DMS79 (cell line): ENCODE measurements at places on chromosomes 16 and 17.

GRCh38 chr16:66299349-66299748, 67.1 kb upstream of the CDH5 start:
- DNase-seq = no peak

DNA sequence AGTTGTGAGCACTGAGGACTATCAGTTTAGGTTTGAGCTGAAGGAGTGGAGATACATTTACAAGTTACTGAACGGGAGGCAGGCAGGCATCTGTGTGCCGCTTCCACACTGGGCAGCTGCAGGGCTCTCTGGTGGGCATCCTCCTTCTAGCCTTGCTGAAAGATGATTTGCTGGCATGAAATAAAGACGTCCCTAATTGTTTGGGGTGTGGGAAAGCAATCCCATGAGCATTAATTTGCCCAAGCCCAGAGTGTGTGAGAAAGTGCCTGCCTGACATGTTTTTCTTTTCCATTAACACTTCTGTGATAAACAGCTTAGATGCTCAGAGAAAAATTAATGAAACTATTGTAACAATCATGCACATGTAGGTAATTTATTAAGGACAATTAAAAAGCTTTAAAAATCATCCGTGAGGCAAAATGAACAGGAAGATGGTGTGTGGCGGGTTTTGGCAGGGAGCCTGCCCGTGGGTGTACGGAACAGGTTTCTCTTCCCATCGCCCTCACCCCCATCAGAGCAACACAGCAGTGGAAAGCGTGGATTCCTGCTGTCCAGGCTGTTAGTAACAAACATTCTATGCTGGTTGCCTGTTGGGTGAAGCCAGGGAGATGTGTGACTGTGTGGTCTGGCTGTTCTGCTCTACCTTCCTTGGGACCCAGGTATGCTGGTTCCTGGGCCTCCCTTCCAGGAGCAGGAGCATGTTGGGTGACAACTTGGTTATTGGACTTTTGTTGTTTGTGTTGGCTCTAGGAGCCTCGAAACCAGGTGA, 191.9 kb downstream of the MSI2 start:
- DNase-seq = no peak

DNA sequence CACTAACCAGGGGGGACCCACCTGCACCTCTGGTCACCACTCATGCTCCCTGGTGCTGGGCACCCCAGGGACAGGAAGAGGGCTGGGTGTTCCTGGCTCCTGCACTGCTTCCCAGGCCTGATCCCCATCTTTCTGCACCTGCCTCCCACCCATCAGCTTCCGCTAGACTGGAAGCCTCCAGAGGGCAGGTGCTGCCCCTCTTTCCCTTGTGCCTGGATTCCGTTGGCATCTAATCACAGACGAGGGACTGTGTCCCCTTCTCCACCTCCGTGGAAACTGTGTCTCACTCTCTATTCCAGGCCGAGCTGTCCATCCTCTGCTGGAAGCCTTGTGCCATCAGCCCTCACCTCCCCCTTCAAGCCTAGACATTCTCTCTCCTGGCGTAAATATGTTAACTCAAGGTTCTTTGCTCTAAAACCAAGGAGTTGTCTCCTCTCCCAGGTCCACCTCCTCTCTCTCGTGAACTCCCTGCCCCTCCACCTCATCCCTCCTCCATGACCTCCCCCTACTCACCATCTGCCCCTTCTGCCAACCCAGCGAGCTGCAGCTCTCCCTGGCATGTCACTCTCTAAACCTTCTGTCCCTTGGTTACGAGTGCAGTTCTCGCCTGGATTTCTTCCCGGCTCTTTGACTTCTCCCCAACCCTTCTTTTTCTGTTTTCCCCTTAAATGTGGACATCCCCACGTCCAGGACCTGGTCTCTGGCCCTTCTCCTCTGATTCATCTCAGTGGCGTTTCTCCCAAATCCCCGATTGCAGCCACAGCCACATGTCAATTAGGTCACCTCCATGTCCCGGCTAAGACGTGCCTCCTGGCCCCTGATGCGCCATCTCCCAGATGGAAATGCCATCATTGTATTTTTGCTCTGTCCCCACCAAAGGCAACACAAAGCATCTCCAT, 107.7 kb downstream of the SEC14L1 start:
- DNase-seq = no peak

GRCh38 chr16:2147981-2148671, at the start of gene RAB26:
RAB26 (plus strand) TSS chr16:2148625; CDS start chr16:2148784, 159 bp downstream.
- peak; percentile 73 for DNase-seq

DNA sequence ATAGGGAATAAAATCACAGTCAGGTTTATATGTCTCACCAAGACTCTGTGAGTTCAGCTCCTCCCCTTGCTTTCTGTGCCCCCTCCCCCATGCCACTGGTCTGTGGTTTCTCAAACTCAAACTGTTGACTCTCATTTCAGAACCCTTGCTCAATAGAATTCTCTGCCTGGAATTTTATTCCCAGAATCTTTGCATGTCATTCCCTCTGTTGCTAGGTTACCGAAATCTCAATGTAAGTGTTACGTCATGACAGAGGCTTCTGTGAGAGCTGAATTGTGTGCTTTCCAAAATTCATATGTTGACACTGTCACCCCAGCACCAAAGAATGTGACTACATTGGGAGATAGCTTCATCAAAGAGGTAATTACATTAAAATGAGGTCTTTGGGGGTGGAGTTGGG, 1938.8 kb downstream of the TP53TG3F start:
- DNase-seq = no peak

GRCh38 chr16:3256146-3256865, at the start of gene MEFV:
MEFV (minus strand) TSS chr16:3256633; CDS start chr16:3256587, 46 bp downstream.
- DNase-seq = no peak

DNA sequence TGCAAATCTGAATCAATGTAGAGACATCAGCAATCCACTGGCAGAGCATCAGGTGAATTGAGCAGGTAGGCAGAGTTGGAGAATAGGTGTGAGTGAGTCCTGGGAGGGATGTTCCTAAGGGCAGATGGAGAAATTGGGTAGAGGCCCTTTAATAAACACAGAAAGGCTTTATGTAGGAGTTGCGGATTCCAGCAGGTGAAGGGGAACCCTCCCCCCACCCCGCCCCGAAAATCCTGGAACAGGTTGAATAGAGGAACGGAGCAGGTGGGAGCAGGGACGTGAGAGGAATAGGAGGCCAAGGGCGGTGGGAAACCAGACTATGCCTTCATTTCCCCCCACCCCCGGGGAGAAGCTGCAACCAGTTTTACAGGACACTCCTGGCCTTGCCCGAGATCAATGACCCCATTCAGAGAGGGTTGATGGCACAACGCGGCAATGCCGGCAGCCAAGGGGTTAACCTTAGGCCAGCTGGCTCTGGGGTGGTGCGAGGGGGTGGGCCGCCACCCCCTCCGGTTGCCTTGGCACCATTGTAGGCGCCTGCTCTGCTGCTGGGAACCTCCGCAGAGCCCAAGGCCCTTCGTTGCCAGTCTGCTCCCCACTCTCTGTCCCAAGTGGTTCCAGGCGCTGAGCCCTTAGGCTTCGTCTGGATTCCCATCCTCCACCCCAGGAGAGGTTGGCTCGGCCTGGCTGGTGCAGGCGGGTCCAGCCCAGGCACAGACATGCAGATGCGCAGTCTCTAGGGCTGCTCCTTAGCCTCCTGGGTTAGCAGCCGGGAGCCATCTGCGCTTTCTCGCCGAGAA, 814 bp upstream of the RUNDC3A start:
- peak; percentile 78 for DNase-seq

DNA sequence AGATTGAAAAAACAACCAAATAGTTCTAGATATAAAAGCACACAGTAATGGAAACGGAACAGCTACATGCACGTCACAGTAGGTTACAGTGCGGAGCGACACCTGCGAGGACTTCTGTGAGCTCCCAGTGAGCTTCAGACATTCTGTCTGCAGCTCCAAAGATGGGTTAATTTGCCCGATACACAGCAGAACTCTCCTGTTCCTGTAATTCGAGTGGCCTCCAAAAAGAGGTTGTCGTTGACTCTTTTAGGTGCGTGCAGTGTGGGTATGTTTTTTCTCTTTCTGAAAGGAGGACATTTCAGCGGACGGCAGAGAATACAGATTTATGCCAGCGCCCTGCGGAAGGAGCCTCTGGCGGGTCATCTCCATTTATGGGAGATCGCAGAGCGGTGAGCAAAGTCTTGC, 2.9 kb downstream of the OR1F1 start:
- no peak for DNase-seq

- DNase-seq = no peak
Observed at GRCh38 chr16:52499060-52499440, 47.9 kb downstream of the TOX3 start.

DNA sequence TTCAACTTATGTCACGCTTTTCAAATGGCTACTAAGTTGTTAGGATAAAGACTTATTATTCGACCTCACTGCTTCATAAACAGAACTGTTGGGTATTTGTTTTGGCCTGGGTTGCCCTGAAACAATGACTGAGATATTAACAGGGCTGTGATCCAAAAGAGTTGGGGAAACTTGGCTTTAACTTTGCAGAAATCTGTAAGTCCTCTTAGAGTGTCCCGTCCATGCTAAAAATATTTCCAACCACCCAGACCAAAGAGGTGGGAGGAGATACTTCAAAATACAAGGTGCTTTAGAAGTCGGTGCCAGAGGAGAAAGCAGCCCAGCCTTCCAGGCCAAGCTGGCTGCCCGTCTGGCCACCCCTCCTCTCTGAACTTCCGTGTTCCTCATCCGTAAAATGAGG, 16.1 kb upstream of the SPATA32 start:
- no peak for DNase-seq

DNA sequence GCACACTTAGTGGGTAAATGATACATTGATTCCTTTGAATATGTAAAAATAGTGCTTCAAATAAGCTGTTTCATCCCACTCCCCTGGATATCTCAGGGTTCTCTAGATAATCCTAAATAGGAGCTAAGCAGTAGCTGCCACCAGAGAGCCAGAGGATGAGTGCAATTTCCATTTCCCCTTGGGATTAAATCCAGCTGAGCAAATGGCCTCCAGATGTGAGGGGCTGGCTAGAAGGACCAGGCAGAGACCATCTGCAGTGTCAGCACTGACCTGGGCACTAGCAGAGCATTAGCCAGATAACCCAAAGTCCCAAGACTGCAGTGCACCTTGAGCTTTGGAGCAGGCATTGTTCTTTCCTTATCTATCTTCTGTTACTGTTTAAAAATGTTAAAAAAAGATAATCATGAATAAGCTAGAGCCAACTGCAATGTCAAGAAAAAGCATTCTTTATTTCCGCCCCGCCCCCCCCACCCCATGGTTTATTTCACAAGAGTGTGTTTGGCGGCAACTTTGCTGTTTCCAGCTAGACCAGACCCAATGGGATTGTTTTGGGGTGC, 19.5 kb downstream of the GPR179 start:
- no peak for DNase-seq

DNA sequence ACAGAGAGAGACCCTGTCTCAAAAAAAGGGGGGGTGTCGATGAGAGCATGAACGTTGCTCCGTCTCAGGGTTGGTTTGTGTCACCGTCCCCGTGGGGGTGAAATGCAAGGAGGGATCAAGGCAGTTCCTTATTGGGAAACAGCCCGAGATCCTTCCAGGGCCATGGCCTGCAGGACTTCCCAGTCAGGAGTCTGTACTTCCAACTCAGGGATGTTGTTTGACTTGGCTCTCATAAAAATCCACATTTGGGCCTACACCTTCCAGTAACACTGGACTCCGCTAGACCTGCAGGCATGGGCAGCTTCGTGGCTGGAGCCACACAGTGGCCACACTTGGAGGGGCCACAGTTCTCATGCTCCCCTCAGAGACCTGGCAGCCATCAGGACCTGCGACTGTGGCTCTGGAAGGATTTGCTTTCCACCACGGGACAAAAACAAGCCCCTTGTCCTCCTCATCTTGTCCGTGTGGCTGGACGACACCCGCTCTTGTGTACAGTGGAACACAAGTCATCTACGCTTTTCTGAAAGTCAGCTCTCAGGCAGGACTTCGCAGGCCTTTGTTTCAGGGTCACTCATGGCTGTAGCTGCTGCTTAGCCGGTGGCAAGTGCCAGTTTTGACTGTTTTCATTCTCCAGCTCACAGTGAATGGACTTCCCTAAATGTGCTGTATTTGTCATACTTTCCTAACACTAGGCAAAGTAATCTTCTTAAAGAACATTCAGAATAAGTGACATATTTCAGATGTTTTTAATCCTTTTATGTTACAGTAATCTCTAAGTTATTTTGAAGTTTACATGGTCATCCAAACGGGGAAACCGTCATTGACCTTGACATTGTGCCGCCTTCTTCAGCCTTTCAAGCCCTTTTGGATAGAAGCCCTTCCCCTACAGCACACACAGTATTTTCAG, 24.2 kb upstream of the IL17C start:
- no peak for DNase-seq

DNA sequence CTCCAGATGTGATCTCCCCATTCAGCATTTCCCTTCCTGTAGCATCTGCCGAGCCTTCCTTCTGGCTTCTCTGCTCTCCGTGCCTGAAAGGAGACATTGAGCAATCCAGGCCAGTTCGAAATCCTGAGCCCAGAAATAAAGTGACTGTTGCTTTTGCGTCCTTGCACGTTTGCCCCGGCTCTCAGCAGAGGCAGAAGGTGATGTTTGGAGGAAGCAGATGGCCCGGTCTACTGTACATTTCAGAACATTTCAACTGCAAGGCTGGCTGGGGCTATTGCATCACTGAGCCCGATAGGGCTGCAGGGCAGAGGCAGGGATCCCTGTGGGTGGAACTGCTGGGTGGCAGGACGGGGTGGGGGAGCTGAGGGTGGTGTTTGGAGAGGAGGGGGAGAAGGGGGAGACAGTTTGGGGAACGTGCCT, 29.4 kb downstream of the IRF8 start:
- no peak for DNase-seq

DNA sequence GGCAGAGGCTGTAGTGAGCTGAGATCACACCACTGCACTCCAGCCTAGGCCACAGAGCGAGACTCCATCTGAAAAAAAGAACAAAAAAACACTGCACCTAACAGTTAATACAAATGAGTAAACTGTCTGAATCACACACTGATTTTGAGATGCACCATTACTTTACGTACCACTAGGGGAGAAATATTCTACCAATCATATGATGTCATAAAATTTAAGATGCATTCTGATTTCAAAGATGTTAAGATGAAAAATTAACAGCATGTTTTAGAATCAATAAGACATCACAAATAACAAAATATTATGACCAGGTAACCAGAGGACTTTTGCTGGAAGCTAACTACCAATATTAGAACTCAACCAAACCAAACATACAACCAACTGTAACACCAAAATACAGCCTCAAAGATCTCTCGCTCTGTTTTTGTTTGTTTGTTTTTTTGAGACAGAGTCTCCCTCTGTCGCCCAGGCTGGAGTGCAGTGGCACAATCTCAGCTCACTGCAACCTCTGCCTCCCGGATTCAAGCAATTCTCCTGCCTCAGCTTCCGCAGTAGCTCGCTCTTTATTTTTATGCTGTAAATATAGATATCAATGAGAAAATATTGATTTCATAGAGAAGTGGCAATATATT, 31.6 kb downstream of the GLG1 start:
- DNase-seq = no peak

DNA sequence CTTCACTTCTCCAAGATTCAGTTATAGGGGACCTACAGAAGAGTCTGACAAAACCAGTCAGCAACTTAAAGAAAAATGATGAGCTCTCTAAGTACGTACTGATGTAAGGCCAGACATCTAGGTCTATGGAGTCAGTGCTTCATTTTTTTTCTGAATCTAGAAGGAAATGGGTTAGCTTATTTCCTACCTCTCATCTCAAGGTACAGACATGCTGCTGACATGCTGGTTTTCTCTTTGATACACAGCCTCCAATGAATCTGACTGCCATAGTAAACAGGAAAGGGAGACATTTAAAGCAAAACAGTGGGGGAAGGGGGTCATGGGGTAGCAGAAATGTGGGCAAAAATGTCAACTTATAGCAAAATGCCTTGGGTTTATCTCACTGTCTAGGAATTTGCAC, 16.4 kb downstream of the CDR2 start:
- DNase-seq = no peak

- no peak for DNase-seq
Observed at GRCh38 chr16:6570530-6570929, 762.1 kb upstream of the RBFOX1 start.

- no peak for DNase-seq
Observed at GRCh38 chr17:57389473-57389872, 133.2 kb downstream of the MSI2 start.
